ENCODE measurements at places on chromosomes 4 and X. TPM values are rescaled to one million over a fixed set of nuclear protein-coding genes. Genes with fewer than 3 reads are reported as not detected.

- no peak for DNase-seq
These were observed 47.2 kb upstream of the RPS6KA3 start for GRCh38 chrX:20313899-20314298.

GRCh38 chr4:145346081-145346480 lies 135.6 kb upstream of the SMAD1 start:
- no peak for DNase-seq

DNA sequence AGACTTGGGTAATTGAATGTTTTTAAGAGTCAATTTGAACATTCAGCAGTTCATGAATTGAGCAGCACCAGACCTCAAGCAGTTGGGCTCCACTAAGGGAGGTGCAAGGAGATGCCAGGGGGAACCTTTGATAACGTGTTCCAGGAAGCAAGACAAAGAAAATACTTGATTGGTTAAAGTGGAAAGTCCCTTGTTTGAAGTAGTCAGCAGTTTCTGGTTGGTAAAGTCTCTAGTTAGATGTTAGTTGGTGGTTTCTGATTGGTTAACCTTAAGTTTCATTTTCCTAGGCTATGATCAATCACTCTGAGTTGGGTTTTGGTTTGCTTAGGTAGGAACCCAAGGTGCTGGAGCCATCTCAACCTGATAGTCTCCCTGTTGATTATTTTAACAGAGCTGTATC lies 4.0 kb downstream of the HERC6 start:
- DNase-seq = no peak

DCAF12L2 gene
- total RNA-seq = not detected

IBSP gene
- total RNA-seq = not detected

Measured in fibroblast of villous mesenchyme (primary cell).